ENCODE measurements at places on chromosomes 6 and 20. TPM values are rescaled to one million over a fixed set of nuclear protein-coding genes. Genes with fewer than 3 reads are reported as not detected.

DNA sequence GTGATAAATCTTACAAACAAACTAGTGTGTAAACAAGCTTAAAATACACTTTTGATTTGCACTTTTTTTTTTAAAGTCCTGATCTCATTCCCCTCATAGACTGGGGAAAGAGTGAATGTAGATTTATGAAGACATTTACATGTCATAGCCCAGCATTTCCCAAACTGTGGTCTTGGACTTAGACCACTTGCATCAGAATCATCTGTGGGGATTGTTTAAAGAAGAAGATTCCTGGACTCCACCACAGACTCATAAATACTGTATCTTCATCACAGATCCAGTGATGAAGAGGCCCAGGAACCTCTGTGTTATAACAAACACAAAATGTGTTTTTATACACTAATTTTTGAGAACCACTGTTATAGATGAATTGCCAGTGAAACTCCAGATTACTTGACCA is 99.5 kb downstream of the KCNQ5 start:
- no peak for DNase-seq

- DNase-seq: no peak
These were observed 685.5 kb upstream of the FLRT3 start for GRCh38 chr20:15022921-15023320.

OR2H1 gene
- total RNA-seq: not detected

DNA sequence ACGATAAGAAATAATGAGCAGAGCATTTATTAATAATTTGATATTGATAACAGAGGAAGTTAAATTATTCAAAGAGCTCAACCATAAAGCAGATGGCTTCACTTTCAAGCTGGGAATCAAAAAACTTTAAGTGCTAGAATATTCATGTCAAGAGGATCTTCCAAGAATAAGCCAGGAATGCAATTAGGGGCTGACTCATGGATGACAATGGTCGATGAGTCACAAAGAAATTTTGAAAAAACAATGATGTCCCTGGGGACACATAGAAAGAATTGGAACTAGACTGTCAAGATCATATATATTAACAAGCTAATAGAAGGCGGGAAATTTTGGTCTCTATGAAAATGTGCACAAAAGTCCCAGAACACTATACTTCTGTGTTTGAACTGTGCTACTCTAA is 304.1 kb downstream of the LAMA2 start:
- no peak for DNase-seq

DNA sequence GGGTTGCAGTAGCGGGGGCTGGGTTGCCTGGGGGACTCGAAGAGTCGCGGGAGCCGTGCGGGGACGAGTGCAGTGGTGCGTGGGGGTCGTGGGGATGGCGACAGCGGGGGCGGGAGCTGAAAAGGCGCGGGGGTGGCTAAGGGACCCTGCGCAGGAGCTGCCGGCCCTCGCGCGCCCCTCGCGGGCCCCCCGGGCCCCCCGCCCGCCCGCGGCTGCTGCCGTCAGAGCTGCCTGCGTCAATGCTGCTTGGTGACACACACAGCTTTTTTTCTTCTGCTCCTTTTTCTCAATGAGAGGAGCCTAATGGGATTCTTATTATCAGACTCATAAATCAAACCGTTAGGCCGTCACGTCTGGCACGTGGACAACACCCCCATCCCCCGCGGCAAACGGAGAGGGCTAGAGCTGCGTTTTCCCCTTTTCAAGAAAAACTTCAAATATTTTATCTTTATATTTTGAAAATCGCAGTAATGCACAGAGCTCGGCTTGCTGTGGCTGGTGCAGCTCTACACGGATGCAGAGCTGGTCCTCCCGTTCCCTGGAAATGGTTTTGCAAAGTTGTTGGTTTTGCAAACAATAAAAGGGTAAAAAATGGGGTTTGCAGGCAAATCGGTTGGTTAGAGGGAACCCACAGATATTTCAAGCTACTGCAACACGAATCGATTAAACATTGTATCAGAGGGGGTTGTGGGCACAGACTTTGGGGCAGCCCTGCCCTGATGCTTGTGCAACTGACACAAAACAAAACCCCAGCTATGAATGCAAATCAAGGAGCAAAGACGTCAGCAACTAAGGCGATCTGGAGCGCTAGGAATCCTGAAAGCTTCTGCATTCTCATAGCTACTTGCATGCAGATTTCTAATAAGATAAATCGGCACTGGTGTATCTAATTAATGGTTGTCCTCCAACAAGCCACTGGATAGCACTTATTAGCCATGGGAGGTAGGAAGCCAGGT is 161.4 kb downstream of the TBXT start:
- peak; percentile 87 for DNase-seq

All from esophagus muscularis mucosa (tissue), 4 donors.